ENCODE measurements at places on chromosomes 7 and 10.

DNA sequence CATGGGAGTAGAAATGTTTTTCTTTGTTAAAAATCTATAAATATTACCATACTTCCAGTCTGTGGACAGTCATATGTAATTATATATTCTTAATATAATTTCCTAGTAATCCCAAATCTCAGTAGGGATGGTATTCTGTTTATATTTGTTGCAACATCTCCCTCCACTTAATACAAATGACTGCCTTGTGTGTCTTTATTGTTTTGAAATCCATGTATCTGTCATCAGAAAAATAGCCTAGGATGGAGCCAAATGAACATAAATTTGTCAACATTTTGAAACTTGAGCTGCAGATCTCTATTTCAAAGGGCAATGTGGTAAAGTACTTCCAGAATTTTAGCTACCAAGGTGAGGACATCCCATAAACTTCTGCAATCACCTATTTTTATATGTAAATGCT, 290.7 kb downstream of the TSPAN12 start:
- DNase-seq: no peak

DNA sequence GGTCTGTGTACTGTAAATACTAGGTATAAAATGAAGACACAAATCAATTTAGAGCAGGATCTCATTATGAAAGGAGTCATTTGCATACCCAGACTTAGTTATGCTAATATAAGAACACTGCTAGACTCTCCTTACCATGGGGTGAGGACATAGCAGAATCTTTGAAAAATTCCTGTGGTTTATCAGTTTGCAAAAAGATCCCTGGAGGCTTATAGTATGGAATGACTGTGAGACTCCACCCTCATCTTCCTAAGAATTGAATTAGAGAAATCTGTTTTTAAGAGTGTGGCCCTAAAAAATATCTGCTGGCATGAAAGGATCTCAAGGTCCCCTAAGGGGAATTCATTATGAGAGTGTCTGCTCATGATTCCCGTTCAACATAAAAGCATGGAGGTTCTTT, 63.2 kb downstream of the WNT2 start:
- no peak for DNase-seq

DNA sequence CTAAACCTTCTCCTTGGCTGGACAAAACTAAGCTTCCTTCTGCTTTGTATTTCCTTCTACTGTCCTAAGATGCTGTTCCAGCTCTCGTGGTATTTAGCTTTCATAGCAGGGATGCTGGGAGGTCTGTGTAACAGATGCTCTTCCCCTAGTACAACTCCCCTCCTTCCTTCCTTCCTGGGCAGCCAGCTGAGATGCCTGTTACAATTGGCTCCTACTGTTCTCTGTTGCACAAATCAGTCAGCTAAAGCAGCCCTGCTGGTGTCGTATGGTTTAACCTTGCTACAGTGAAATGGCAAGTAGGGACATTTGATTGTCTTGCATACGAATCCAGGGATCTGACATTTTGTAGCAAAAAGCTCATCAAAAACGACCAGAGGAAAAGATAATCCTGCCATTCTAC, 143.8 kb downstream of the ARHGAP21 start:
- DNase-seq: no peak

GRCh38 chr7:47741984-47742383, 160.1 kb upstream of the TNS3 start:
- DNase-seq: no peak

- DNase-seq: no peak
These were observed 19.6 kb downstream of the GIMAP4 start for GRCh38 chr7:150586785-150587152.

DNA sequence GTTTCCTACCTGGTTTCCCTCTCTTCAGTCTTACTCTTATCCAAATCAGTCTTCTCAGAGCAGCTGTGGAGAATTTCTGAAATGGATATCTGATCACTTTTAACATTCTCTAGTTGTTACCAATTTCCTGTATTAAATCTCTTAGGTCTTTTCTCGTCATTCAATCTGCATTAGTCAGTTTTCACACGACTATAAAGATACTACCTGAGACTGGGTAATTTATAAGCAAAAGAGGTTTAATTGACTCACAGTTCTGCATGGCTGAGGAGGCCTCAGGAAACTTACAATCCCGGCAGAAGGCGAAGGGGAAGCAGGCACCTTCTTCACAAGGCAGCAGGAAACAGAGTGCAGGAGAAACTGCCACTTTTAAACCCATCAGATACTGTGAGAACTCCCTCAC, 444.8 kb downstream of the GATA3 start:
- no peak for DNase-seq

DNA sequence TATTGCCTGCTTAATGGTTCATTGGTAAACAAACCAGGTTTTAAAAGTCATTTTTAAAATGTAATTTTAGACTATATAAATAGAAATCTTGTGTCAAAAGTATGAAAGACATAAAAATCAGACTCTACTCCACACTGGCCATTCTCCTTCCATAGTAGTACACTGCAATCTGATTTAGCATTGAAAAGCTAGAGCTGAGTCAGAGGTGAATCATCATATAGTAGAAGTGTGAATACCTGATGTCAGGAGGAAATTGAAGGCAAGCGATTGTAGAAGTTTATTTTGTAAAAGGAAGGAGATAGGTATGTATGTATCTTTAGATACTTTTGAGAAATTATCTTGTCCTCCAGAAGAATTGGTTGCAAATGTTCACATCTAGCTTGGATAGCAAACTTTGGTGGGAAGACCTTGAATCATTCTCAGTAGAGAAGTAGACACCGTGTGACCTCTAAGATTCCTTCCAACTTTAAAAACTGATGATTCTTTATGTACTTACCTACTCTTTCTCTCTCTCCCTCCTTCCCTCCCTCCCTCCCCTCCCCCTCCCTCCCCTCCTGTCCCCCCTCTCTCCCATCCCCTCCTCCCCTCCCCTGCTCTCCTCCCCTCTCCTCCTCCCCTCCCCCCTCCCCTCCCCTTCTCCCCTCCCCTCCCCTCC, 88.1 kb downstream of the BTAF1 start:
- no peak for DNase-seq

DNA sequence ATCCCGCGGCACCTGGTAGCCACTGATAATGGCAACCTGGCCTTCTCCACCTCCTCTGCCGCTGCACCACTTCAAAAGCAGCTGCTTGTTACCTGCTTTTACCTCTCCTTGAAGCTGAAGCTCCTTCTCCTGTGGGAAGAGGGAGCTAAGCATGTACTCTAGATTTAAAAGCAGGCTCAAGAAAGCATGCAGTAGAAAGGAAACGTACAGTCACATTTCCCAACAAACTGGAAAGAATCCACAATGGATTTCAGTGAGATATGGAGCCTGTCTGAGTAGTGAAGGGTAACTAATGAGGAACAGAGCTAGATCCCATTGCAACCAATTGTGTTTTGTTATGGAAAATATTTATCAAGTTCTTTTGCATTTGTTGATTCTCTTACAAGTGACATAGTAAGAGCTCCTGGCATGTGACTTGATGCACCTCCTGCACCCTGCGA, 457.4 kb upstream of the GALNT17 start:
- no peak for DNase-seq

Data from right renal cortex interstitium (tissue), 3 donors.